ENCODE measurements at places on chromosomes 7 and 10. TPM values are rescaled to one million over a fixed set of nuclear protein-coding genes. Genes with fewer than 3 reads are reported as not detected.

Gene LIPA
- total RNA-seq, result 33.8 TPM

Gene FBXL15
- 9.9 TPM for total RNA-seq

Gene EBLN1
- total RNA-seq, result not detected

DNA sequence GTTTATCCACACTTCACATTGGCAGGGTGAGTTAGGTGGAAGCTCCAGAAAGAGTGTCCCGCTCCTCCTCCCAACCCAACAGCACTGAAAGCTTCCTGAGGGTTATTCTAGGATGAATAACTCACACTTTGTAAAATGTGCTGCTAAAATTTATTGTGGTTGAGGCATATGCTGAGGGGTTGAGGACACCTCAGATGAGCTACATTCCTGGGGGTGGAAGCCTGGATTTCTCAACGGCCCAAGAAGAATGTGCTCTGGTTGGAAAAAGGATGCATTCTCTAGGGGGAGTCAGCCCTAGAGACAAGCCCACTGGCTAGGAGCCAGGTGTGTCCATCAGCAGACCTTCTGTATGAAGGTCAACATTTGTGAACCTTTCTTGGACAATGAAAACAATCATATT is 91.5 kb upstream of the PDE1C start:
- no peak overlapping the region for H3K27ac ChIP-seq
- H3K4me3 ChIP-seq, result no peak overlapping the region
- no peaks in the 10 kb centered on the region for H3K4me1 ChIP-seq
- DNase-seq, result no peak
- no peaks in the 10 kb centered on the region for H3K36me3 ChIP-seq
- no peaks in the 10 kb centered on the region for H3K27me3 ChIP-seq

DNA sequence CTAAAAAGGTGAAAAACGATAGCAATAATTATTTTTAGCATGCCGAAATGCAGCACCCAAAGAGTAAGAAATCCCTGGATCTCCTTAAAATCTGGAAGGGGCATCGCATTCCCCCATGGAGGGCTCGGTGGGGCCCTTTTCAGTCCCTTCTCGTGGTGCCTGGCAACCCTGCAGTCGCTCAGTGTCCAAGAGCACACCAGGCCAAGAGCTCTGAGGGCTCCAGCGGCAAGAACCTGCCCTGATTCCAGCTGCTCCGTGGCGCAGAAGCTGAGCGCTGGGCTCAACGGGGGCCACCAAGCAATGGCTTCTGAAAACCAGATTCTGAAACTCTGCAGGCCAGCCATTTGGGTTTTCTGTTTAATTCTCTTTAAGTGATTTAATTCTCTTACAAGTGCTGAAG is 131.2 kb downstream of the PRKAG2 start:
- H3K36me3 ChIP-seq, result no peaks in the 10 kb centered on the region
- H3K4me3 ChIP-seq, result no peak overlapping the region
- peaks cover 6% of the 10 kb centered on the region for H3K4me1 ChIP-seq

DNA sequence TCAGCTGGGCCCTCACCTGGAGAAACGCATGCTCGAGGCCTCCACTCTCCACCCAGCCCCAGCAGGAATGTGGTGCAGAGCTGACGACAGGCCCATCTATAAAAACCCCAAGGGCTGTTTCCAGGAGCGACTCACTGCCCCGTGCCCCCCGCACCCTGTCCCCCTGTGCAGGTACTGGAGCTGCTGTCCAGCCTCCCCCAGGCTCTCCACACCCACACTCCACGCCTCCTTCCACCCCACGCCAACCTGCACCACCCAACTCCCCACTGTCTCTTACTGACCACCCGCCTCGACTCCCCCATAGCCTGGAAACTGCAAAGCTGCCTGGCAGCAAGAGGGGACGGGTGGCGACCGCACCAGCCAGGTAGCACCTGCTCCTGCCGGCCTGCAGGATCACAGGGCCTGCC is 43.3 kb downstream of the DIP2C start:
- peaks cover 4% of the 10 kb centered on the region for H3K36me3 ChIP-seq
- H3K4me1 ChIP-seq, result no peaks in the 10 kb centered on the region
- H3K4me3 ChIP-seq, result no peak overlapping the region
- no peak overlapping the region for H3K27ac ChIP-seq
- H3K27me3 ChIP-seq, result no peaks in the 10 kb centered on the region

DNA sequence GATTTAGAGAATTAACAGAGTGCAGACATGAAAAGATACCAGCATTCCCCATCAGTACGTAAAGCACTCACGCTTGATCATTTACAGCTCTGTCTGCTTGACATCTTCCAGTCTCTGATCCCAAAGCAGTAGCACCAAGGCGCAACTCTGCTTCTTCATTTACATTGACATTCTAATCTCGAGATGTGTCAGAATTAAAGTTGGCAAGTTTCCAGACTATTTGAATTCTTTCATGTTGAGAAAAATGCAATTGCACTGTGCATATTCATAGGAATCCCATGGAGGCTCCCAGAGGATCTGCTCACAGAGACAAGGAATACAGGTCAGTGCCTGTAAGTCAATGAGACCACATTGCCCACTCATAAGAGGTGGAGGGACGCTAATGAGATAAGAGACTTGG is 183.9 kb downstream of the LRRN3 start:
- H3K27me3 ChIP-seq, result no peaks in the 10 kb centered on the region
- DNase-seq, result no peak
- no peaks in the 10 kb centered on the region for H3K36me3 ChIP-seq
- no peak overlapping the region for H3K4me3 ChIP-seq
- no peak overlapping the region for H3K27ac ChIP-seq
- H3K4me1 ChIP-seq, result no peaks in the 10 kb centered on the region

DNA sequence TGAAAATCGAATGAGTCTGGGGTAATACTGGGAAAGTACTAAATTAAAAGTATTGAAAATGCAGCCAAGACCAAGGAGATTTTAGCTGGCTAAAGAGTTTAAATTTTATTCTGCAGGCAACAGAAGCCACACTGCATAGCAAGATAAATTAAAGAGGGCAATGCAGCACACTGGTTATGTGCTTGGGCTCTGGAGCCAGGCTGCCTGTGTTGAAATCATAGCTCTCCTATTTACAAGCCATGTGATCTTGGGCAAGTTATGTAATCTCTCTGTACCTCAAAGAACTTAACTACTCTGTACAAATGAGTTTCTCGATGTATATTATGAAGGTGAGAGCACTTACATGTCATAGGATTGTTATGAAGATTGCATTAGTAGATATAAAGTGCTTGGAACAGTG is 9.9 kb downstream of the SLC25A13 start:
- H3K27ac ChIP-seq, result no peak overlapping the region
- H3K36me3 ChIP-seq, result peaks cover 6% of the 10 kb centered on the region
- no peak for DNase-seq
- H3K4me1 ChIP-seq, result peaks cover 36% of the 10 kb centered on the region
- H3K27me3 ChIP-seq, result no peaks in the 10 kb centered on the region
